ENCODE measurements at places on chromosomes 6 and 20.

DNA sequence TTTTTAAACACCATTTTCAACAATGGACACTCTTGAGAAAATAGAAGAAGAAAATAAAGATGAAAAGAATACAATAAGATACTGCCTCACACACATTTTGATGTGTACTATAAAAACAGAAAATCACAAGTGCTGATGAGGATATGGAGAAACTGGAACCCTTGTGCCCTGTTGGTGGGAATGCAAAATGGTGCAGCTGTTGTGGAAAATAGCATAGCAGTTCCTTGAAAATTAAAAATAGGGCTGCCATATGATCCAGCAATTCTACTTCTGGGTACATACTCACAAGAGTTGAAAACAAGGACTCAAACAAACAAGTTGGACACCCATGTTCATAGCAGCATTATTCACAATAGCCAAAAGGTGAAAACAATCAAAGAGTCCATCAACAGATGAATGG lies 173.0 kb downstream of the KIF16B start:
- DNase-seq: no peak

GRCh38 chr6:3777730-3778461 lies 26.4 kb upstream of the PXDC1 start:
- DNase-seq: no peak

DNA sequence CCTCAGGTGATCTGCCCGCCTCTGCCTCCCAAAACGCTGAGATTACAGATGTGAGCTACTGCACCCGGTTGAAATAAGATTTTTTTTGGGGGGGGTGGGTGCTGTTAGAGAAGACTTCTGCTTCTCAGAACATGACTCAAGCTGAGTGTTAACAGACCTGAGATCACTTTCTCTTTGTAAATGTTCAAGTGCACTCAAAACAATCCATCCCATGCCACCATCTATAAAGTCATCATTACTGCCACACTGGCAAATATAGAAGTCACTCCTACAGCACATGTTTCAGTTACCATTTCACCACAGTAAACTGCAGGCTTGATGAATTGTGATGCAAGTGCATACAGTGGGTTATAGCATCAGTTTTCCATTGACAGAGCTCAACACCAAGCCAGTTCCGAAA lies 9.0 kb downstream of the VPS16 start:
- no peak for DNase-seq

DNA sequence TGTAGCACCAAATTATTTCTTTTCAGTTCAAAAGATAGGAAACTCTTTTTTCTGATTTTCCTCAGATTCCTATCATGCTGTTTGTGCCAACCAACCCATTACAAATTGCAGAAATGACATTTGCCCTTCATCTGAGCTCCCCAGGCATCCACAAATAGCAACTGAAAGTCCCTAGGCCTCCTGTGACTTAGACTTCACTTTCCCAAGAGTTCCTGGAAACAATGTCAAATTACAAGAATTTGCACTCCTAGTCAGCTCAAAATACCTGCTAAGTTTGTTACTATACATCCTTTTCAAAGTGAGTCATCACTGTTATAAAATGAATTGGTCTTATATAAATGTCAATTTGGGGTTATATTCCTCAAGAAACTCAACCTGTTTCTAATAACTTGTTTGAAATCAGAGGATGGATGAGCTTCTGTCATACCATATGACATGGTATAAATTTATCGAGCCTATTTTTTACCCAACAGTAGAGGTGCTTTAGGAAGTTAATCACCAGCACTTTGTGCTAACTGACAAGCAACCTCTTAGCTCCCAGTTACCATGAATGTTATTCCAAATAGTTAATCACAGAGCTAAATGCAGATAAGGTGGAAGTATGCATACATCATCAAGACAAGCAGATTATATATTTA lies 256.5 kb downstream of the HACE1 start:
- peak; percentile 68 for DNase-seq

- DNase-seq: no peak
Measured at GRCh38 chr6:46530896-46531295, 39.6 kb upstream of the RCAN2 start.

DNA sequence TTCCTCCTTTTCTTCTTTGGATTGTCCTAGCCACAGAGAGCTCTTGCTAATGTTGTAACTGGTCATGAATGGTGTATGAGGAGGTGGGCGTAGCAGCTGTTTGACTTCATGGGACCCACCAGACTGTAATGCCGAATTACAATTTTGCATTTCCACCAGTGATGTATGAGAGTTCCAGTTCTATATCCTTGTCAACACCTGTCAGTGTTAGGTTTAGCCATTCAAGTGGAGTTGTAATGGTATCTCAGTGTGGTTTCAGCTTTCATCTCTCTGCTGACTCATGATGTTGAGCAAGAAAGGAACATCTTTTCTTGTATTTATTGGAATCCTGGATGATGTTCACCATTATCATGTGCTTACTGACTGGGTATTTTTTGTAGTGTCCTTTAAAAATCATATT lies 5.1 kb downstream of the IGF2R start:
- no peak for DNase-seq

DNA sequence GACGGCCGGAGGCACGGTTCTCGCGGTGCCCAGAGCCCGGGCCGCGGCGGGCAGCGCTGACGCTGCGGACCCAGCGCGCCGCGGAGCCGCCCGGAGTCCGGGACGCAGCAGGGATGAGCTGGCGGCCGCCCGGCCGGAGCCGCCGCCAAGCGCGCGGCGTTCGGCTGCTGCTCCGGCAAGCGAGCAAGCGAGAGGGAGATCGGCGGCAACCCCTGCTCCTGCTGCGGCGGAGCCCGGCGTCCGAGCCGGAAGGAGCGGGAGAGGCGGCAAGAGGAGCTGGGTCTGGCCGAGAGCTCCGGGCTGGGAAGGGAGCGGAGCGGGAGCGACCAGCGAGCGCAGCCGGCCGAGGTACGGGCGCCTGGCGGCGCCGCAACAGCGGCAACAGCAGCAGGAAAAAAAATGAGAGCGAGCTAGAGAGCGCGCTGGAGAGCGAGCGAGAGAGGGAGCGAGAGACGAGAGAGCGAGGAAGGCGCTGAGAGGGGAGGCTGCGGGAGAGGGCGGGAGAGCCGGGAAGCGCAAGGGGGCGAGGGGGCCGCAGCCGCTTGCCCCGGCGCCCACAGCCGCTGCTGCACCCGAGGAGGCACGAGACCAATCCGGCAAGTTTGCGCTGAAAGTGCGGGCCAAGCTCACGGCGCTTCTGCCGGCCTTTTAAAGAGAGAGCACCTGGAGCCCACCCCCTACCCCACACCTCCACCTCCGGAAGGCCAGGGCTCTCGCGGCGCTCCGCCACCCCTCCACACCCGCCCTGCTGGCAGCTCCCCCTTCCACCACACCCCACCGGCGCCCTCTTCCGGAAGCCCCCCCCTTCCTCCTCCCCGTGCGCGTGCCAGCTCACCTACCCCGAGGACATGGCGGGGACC lies 496 bp downstream of the GRM4 start:
- no peak for DNase-seq

DNA sequence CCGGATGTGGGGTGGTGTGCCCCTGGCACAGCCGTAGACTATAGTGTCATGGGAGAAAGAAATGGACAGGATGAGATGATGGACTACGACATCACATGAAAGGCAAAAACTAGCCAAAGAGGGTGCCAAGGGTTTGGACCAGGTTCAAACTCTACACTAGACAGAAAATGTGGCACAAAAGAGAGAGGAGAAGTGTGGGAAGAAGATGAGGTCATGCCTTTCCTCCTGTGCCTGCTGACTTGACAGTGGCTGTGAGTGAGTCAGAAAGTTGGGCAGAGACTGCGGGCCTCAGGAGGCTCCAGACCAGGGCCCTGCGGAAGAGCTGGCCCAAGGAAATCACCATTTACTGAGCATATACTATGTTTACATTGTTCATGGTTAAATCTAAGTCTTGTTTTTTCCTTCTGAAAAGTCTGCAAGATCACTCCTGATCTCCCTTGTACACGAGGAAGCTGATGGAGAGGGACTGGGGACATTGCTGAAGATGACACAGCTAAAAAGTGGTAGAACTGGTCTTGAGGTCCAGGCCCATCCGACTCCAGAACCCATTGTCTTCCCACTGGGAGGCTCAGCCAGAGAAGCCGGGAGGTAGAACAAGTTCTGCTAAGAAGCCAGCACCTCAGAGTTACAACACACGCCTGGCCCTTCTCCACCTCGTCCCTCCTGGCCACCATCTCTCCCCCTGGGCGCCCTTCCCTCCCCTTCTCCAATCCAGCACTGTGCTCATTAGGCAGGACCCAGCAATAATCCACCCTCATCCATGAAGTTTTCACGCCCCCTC lies 35.6 kb downstream of the CNKSR3 start:
- no peak for DNase-seq

DNA sequence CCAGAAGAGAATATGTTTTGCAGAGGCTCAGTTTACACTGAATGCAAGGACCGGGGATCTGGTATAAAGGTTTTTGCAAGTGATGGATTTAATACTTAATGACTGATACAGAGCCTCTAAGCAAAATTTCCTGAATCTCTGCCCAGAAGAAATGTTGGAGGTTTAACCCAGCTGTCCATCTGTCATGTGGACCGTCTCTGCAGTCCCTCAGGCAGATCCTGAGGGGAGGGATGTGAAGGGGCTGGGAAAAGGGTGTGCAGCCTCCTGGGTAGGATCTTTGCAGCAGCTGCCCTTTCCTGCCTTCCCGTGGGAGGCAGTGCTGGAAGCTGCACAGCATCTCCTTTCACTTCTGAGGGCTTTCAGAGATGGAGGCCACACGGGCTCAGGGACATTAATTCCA lies 207.0 kb downstream of the SLC24A3 start:
- DNase-seq: no peak

DNA sequence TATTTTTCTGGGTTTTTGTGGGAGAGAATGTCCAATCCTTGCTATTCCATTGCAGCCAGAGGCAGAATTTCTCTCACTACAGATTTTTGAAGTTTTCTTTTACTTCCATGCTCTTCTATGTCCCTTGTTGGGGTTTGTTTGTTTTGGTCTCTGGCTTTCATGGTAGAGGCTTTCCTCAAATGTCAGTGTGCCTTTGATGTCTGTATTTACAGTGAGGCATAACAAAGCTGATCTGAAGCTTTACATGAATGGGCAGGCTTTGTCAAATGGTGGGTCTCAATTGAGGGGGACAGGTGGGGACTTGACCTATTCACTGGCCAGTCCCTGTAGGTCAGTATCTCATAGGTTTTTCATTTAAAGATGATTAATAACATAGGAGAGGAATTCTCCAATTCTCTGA lies 8.6 kb upstream of the CARMIL1 start:
- DNase-seq: no peak

DNA sequence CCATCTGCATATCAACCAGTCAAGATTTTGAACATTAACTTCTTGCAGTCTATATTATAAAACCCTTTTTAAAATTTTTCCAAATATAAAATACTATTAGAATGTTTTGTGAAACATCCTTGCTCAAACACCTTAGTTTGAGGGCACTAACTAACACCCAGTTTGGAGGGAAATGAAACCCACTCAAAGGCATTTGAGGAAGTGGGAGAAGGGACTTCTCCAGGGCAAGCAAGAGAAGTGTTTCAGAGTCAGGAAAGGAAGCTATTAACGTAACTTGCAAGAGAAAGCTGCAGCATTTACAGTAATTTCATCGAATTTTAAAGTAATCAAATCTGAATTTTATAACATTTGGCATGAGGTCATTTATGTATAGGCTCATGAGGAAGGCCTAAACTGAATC lies 21.3 kb downstream of the MTFR2 start:
- no peak for DNase-seq

- DNase-seq: no peak
Measured at GRCh38 chr6:967701-968100, 274.8 kb upstream of the EXOC2 start.

- DNase-seq: no peak
Measured at GRCh38 chr6:148566664-148567350, 180.0 kb upstream of the UST start.

- no peak for DNase-seq
Measured at GRCh38 chr6:75673884-75674283, 72.2 kb downstream of the SENP6 start.

DNA sequence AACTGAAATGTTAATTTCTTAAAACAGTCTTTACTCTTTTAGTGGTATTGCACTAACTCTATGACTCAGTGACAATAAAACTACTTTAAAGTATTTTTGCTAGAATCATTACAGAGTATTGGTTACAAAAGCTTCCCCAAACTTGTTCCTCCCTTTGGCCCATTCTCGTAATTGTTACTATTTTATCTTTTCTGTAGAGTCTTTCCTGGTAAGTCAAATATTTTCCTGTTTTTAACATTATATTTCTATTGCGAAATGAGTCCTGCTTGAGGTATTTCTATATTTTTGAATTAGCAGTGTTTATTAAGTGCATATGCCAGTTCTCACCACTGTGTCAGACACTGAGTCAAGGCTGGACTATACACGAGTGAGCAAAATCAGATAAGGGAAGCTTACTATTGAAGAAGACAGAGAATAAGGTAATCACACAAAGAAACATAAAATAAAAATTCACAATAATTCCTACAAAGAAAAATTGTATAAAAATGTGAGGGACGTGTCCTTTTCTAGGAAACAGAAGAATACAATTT lies 970.5 kb downstream of the EYS start:
- no peak for DNase-seq

- DNase-seq: no peak
Measured at GRCh38 chr20:32479012-32479411, 106.1 kb downstream of the NOL4L start.

GRCh38 chr20:8811801-8812594 lies 256.9 kb upstream of the PLCB4 start:
- no peak for DNase-seq

DNA sequence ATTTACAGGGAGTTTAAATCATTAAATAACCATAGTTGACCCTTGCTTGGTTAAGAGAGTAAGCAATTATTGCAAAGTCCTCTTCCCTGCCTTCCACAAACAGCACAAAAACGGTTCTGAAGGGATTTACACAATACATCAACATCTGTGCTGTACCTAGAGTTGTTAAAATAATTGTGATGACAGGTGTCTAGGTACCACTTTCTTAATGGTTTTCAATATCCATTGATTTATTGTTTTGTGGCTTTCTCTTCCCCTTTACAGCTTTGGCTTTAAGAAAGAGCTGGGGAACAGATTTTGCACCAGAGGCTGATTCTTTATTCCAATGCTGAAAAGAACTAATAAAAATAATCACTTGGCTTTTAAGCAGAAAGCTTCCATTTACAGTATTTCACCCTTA lies 598 bp upstream of the SOX4 start:
- no peak for DNase-seq

GRCh38 chr6:109130065-109130464 lies 34.8 kb downstream of the CEP57L1 start:
- no peak for DNase-seq

DNA sequence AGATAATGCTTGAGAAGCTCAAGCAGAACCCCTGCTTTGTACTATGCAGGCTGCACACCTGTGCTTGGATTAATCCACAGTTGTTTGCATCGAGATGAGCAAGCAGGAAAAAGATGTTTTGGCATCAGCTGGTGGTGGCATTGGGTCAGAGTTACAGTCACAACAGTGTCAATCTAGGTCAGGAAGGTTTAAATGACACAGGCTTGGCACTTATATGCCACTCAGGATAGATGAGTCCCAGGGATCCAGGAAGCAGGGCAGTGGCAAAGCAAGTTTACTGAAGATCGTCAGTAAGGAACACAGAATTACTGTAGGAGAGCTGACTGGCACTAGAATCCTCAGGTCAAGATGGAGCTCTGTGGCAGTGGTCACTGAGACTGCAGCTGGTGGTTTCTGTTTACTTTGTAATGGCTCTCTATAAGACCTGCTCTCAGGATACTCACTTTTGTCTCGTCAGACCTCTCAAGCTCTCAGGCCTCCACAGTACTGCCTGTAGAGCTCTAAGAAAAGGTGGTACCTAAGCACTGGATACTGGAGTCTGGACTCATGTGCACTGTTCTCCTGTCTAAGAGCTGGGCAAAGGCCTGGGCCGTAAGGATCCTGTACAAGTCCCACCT lies 110.1 kb upstream of the HS3ST5 start:
- DNase-seq: no peak

Measured in putamen (tissue), 1 donor.